ENCODE measurements at places on chromosomes 5 and 9. TPM values are rescaled to one million over a fixed set of nuclear protein-coding genes. Genes with fewer than 3 reads are reported as not detected.

Gene S100Z
- total RNA-seq = 1.2 TPM

Gene NDUFS4
- total RNA-seq = 54.6 TPM

Gene IL7R
- total RNA-seq = 168 TPM

GRCh38 chr9:125126019-125126746 lies 17.1 kb downstream of the SCAI start:
- H3K4me1 ChIP-seq = peaks cover 4% of the 10 kb centered on the region
- H3K4me3 ChIP-seq = no peak overlapping the region
- H3K27me3 ChIP-seq = no peaks in the 10 kb centered on the region
- peak; percentile 77 for DNase-seq
- H3K36me3 ChIP-seq = no peaks in the 10 kb centered on the region

GRCh38 chr5:10699987-10700386 lies 61.0 kb downstream of the DAP start:
- no peaks in the 10 kb centered on the region for H3K36me3 ChIP-seq
- DNase-seq = no peak
- H3K27me3 ChIP-seq = no peaks in the 10 kb centered on the region

GRCh38 chr5:147248561-147248960 lies 13.7 kb downstream of the STK32A start:
- DNase-seq = no peak
- H3K27ac ChIP-seq = no peak overlapping the region
- H3K4me3 ChIP-seq = no peak overlapping the region
- H3K36me3 ChIP-seq = no peaks in the 10 kb centered on the region

DNA sequence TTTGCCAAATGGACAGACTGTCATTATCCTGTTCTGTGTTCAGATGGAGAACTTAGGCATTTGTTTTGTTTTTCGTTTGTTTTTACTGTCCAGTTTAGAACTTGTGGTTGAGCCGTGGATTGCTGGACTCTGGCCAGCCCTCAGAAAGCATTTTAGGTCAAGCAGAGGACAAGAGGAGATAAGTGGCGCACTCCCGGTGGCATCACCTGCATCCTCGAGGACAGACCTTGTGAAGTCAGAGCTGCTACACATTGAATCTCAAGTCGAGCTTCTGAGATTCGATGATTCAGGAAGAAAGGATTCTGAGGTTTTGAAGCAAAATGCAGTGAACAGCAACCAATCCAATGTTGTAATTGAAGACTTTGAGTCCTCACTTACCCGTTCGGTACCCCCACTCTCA lies 8.9 kb downstream of the MTRR start:
- H3K36me3 ChIP-seq = peaks cover 92% of the 10 kb centered on the region
- peaks cover 27% of the 10 kb centered on the region for H3K4me1 ChIP-seq
- no peak for DNase-seq
- no peak overlapping the region for H3K4me3 ChIP-seq
- no peak overlapping the region for H3K27ac ChIP-seq

DNA sequence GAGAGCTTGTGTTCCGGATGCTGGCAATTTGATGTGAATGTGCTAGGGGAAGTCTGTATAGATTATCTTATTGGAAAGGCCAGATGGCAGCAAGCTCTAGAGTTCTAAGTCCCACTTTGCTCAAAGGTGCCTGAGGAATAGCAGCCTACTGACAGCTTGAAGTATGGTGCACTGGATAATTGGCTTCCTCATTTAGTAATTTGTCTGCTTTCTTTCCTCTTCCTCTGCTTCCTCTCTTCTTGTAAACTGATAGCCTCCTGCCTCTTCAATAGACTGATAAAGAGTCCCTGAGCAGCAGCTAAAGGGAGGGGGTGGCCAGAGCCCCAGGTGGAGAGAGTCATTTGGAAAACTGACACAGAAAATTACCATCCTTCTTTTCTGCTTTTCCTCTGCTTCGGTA lies 177.3 kb downstream of the FGF1 start:
- no peak for DNase-seq
- no peaks in the 10 kb centered on the region for H3K36me3 ChIP-seq
- H3K4me1 ChIP-seq = peaks cover 25% of the 10 kb centered on the region
- peak overlapping the region; percentile 68 for H3K27ac ChIP-seq

DNA sequence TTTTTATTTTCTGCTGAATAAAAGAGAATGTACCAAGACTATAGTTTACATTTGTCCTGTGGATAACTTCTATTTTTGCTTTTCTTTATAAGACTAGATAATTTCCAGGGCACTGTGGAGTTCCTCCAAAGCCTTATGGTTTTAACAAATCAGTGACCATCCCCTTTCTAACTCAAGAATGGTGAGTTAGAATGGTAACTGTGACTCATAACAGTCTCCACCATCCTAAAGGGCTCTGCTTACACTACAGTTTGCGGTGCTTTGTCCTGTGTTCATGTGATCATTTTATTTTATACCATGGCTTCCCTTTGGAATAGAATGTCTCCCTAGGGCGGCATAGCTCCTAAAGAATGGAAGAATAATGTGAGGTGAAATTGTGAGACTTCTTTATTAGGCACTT lies 30.2 kb downstream of the WDR36 start:
- H3K27me3 ChIP-seq = no peaks in the 10 kb centered on the region
- no peak overlapping the region for H3K27ac ChIP-seq
- no peak for DNase-seq
- H3K4me1 ChIP-seq = no peaks in the 10 kb centered on the region
- peaks cover 100% of the 10 kb centered on the region for H3K36me3 ChIP-seq

- DNase-seq = peak; percentile 76
- peak overlapping the region; percentile 62 for H3K27ac ChIP-seq
- H3K4me3 ChIP-seq = no peak overlapping the region
- H3K4me1 ChIP-seq = no peaks in the 10 kb centered on the region
- no peaks in the 10 kb centered on the region for H3K27me3 ChIP-seq
These were observed 60.3 kb upstream of the NEK6 start for GRCh38 chr9:124197177-124198095.

DNA sequence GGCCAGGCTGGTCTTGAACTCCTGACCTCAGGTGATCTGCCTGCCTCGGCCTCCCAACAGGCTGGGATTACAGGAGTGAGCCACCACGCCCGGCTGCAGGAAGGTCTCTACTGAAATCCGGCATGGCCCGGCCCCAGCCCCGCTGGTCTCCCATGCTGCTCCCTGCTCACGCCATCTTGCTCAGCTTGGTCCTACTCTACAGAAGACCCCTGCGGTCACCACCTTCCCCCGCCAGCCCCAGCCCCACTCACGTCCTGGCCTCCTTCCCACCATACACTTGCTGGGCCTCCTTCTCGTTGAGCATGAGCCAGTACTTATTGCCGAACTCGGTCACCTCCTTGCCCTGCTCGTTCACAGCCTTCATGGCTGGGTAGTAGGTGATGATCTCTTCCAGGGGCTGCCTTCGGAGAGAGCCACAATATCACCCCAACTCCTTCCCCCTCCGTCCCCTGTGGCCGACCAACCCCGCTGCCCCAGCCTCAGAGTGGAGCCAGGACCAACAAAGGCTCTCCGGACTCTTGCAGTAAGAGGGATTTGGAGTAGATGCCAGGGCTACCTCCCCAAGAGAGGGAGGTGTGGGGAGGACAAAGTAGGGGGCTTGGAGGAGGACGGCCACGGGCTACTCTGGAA lies 4.0 kb downstream of the PTGES2 start:
- peak; percentile 34 for DNase-seq
- no peaks in the 10 kb centered on the region for H3K27me3 ChIP-seq
- no peak overlapping the region for H3K27ac ChIP-seq

GRCh38 chr9:133400292-133400691 lies 17.5 kb downstream of the REXO4 start:
- H3K27me3 ChIP-seq = peaks cover under 1% of the 10 kb centered on the region
- H3K27ac ChIP-seq = no peak overlapping the region
- peaks cover 15% of the 10 kb centered on the region for H3K36me3 ChIP-seq

DNA sequence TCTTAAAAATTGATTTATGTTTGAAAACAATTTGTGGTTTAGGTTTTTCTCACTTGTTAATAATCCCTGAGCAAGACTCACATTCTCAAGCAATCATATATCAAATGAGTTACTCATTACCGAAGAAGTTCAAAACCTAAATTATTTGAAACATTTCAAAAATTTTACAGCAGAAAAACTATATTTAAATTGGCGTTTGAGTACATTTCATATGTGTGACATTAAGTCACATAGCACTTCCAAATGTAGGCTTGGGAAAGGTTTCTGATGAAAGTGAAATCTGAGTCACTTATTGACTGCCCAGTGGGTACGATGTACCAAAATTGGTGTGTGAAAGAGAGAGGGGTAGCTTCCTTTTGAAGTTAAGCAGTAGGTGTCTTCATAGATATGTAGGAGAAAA lies 411.4 kb upstream of the SGCD start:
- no peaks in the 10 kb centered on the region for H3K36me3 ChIP-seq
- H3K27me3 ChIP-seq = no peaks in the 10 kb centered on the region
- no peak overlapping the region for H3K4me3 ChIP-seq
- DNase-seq = no peak
- H3K4me1 ChIP-seq = no peaks in the 10 kb centered on the region

DNA sequence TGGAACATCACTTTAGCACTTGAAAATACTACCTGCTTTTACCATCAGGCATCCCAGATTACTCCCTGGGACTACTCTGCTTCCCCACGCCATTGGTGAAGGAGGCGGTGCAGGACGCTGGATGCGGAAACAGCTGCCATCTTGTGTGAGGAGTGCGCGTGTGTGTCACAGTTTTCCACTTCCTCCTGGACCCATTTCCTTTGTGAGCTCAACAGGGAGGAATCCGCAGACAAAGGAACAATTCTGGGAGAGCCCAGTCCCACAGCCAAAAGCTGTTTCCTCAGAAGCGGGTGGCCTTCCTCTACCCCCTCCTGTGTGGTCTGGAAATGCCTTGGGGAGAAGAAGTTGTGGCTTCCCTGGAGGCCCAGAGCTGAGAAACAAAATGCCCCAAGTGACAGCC lies 16.8 kb downstream of the AFAP1L1 start:
- no peaks in the 10 kb centered on the region for H3K36me3 ChIP-seq
- DNase-seq = no peak
- peaks cover 29% of the 10 kb centered on the region for H3K4me1 ChIP-seq
- H3K27me3 ChIP-seq = no peaks in the 10 kb centered on the region

GRCh38 chr9:34551751-34552605 lies 29.2 kb upstream of the ENHO start:
- H3K36me3 ChIP-seq = no peaks in the 10 kb centered on the region
- H3K4me1 ChIP-seq = no peaks in the 10 kb centered on the region
- H3K27me3 ChIP-seq = peaks cover 20% of the 10 kb centered on the region
- H3K27ac ChIP-seq = no peak overlapping the region

Data from lower lobe of right lung (tissue), 2 donors.